Stimulated activated CD8-positive, alpha-beta memory T cell treated with anti-CD3 and anti-CD28 coated beads, Interleukin-2, amount 100 ng/mL, for 1 hour (primary cell): ENCODE measurements at places on chromosomes 11 and 22.

DNA sequence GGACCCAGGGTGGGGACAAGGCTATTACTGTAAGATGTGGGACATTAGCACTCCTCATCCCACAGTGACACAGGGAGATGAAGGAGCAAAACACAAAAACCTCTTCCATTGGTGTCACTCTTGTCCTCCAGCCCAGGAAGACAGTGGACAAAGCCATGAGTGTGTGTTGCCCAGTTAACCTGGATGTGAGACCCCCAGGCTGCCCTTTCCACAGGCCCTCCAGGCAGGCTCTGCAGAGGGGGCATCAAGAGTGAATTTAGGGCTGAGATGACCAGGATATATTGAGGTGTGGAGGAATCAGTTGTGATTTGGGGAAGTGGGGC, 111.3 kb downstream of the GGTLC2 start:
- DNase-seq: no peak

- DNase-seq: no peak
Observed at GRCh38 chr11:116078101-116078591, 573.9 kb upstream of the CADM1 start.

- DNase-seq: no peak
Observed at GRCh38 chr22:36055376-36056295, 27.0 kb upstream of the RBFOX2 start.

DNA sequence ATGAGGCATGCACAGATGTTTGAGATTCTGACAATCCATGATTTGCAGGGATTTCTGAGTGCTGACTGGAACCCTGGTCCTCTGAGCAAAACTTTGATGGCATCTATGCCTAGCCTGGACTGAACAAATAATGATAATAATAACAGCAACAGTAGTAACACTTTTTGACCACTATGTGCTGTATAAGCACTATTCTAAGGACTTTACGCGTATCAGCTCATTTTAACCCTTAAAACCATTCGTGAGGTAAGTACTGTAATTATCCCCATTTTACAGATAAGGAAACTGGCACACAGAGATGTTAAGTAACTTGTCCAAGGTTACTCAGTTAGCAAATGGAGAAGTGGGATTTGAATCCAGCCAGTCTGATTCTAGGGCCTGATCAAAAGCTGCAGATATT, 168.4 kb downstream of the C11orf91 start:
- no peak for DNase-seq

DNA sequence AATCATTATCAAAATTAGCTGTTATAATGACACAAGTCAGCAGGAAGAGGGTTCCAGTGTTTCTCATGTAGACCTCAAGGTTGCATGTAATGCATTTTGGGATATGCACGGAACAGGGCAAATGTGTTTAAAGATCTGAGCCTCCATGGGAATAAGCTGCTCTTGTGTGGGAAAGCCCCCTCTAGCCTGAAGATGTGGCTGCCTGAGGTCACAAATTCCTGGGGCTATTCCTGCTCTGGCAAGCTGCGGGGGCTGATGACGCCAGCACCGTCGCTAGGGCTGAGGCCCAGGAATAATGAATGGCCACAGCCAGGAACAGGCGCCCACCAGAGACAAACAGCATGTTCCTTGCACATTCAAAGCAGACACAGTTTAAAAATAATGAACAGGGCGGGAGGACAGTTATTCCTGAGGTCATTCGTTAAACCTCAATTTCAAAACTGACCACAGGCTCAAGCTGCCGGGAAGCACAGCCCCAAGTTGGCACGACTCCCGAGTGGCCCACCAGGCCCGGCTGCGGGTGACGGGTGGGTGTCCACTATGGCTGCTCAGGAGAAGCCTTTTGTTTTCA, 11.7 kb downstream of the OSBPL5 start:
- DNase-seq: no peak

DNA sequence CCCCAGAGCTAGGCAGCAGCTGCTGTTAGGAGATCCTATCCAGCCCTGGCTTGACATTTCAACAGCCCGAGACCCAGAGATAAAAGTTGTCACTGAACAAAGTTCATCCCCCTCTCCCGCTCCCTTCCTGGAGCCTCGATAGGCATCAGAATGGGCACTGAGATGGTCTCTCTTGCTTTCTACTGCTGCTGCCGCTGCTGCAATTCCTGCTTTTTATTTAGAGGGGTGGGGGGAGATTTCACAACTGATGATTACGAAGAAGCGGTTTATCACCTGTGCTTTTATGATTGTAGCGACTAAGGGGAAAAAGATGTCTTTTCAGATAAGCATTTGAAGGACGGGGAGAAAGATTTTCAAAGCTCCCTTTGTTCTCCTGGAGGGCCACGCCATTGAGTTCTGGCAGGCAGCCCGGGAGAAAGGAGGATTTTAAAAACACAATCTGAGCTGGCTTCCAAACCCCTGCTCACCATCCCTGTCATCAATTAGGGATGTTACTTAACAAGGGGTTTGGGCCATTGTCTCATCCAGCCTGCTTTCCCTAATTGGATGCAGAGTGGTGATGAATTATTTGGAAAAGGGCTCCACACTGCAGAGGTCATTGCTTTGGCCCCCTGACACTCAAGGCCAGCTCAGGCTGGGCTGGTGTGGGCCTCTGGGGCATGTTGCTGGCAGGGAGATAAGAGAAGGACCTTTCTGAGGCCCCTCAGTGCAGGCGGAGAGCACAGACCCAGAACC, 344.7 kb downstream of the BUD13 start:
- no peak for DNase-seq

- DNase-seq: no peak
Observed at GRCh38 chr11:132639986-132640385, 892.3 kb downstream of the OPCML start.

- no peak for DNase-seq
Observed at GRCh38 chr22:36612458-36612857, 83.5 kb upstream of the EIF3D start.

DNA sequence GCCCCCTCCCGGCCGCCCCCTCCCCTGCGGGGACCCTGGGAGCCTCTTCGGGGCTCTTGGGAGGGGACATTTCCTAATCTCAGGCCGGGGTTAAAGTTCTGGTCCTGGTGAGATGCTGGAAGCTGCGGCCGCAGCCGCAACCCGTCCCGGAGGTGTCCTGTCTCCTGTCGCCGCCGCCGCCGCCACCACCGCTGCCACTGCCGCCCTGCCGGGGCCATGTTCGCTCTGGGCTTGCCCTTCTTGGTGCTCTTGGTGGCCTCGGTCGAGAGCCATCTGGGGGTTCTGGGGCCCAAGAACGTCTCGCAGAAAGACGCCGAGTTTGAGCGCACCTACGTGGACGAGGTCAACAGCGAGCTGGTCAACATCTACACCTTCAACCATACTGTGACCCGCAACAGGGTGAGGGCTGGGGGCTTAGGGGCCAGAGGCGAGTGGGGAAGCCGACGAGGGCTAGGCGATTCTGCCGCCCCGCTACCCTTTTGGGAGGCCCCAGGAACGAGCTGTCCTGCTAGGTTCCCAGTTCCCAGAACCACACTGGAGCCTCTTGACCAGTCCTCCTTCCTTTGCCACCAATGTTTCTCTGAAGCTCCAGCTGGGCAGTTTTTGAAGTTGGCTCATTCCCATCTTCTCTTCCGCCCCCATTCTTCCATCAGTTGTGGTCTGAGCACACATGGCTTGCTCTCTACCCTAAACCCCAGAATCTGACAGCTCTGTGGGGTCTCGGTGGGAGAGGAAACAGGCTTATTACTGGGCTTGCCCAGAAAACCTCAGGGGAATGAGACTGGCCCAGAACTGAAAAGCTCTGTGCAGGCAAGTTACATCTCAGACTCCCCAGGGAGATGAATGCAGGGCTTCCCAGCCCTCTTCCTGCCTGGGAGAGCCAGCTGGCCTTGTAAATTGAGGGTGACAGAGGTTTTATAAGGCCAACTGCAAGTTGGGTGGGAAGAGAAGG, 781 bp downstream of the SIDT2 start:
- DNase-seq: peak; percentile 24

GRCh38 chr11:71406681-71407080, 41.5 kb downstream of the DHCR7 start:
- no peak for DNase-seq

DNA sequence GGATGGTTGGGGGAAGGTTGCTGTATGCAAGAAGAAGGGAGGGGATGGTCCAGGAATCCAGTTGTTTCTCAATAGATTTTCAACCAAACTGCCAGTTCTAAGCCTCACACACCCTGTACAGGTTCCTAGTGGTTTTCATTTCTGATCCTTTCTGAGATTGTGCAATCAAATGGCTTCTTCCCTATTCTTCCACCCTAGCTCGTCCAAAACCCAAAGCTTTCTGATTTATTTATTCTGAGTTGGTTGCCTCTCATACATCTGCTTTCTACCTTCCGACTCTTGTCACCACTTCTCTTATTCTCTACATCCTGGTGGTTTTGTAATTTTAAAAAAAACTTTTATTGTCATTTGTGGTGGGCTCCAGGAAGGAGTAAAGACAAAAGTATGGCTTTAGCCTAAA, 12.6 kb downstream of the OR5A2 start:
- no peak for DNase-seq

DNA sequence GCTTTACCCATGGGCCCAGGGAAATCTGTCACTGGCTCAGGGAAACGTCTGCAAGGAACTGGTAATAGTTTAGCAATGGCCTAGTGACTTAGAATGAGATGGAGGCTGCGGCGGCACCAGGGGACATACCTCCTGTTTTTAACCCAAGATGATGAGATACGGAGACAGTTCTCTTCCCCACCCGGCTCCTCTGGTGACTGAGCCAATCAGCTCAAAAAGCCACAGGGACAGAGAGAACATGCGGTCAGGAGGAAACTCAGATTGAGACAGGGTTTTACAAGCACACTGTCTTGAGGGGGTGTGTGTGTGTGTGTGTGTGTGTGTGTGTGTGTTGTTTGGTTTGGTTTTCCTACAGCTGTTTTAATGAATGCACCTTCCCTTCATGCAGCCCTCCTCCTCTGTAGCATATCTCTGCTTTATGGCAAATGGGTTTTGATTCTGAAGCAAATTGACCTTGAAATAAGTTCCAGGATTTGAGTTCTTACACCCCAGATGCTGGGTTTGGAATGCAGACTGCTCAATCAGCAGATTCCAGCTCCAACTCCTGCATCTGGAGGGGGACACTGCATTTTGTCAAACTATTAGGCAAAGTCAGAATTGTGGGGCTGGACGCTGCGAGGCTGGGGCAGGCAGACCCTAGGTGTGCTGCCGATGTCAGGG, 246.2 kb downstream of the NTM start:
- DNase-seq: no peak

GRCh38 chr11:67564230-67564629, 19.4 kb upstream of the GSTP1 start:
- no peak for DNase-seq

DNA sequence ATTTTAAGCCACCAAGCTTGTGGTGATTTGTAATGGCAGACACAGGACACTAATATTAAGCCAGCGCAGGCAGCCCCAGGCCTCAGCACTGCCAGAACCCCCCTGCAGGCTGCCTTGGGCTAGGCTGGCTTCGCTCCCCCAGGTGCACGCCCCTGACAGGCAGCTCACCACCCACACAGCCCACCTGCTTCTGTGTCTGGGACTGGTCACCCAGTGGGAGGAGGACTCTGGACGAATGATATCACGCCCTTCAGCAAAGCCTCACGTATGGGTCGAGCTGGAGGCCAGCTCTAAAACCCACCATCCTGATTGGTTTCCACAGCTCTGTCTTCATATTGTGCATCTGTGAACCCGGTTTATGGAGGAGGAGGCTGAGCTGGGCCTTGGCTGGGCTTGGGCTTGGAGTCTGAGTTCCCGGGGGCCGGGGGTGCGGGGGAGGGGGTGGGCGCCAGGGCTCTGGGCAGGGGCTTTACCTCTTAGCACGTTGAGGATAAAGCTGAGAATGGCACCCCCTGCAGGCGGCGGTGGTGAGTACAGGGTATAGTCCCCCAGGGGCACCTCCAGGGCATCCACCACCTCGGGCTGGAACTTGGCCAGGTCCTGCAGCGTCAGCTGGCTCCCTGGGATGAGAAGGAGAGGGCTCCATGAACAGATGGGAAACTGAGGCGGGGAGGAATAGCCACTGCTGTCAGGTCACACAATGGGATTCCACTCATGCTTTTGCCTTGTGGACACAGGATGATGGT, 13.8 kb downstream of the GGT5 start:
- peak; percentile 30 for DNase-seq

GRCh38 chr11:44498089-44498871, 67.2 kb upstream of the CD82 start:
- DNase-seq: no peak
